Activated CD8-positive, alpha-beta T cell treated with anti-CD3 and anti-CD28 coated beads, Interleukin-2, amount 10 ng/mL, durations not matched to agents 7 days and 5 days (primary cell): ENCODE measurements at places on chromosomes 6 and 20. TPM values are rescaled to one million over a fixed set of nuclear protein-coding genes. Genes with fewer than 3 reads are reported as not detected.

Gene OR2H2
- total RNA-seq, result not detected

Gene PRPF6
- total RNA-seq, result 64.7 TPM

GRCh38 chr6:40541556-40542174, 45.5 kb downstream of the LRFN2 start:
- H3K36me3 ChIP-seq, result no peaks in the 10 kb centered on the region
- H3K4me1 ChIP-seq, result no peaks in the 10 kb centered on the region
- no peak overlapping the region for H3K27ac ChIP-seq
- DNase-seq, result no peak
- peaks cover 2% of the 10 kb centered on the region for H3K27me3 ChIP-seq

Gene MYLK2
- 0.89 TPM for total RNA-seq

Gene PAQR8
- 23.0 TPM for total RNA-seq

- H3K4me3 ChIP-seq, result no peak overlapping the region
- H3K36me3 ChIP-seq, result peaks cover 3% of the 10 kb centered on the region
- H3K27ac ChIP-seq, result no peak overlapping the region
- peaks cover 9% of the 10 kb centered on the region for H3K4me1 ChIP-seq
- DNase-seq, result no peak
Observed at GRCh38 chr20:1536893-1537730, 20.4 kb downstream of the SIRPD start.

- H3K4me3 ChIP-seq, result no peak overlapping the region
- H3K36me3 ChIP-seq, result no peaks in the 10 kb centered on the region
- peaks cover 25% of the 10 kb centered on the region for H3K27me3 ChIP-seq
- no peaks in the 10 kb centered on the region for H3K4me1 ChIP-seq
Observed at GRCh38 chr6:134707342-134708031, 242.4 kb downstream of the ALDH8A1 start.

GRCh38 chr20:23086931-23087411, 847 bp upstream of the CD93 start:
- H3K27ac ChIP-seq, result no peak overlapping the region
- no peak for DNase-seq
- no peak overlapping the region for H3K4me3 ChIP-seq
- H3K27me3 ChIP-seq, result peaks cover 9% of the 10 kb centered on the region
- peaks cover 21% of the 10 kb centered on the region for H3K4me1 ChIP-seq

GRCh38 chr6:53359843-53360092, 11.0 kb upstream of the ELOVL5 start:
- peak overlapping the region; percentile 98 for H3K27ac ChIP-seq
- DNase-seq, result no peak
- peak overlapping the region; percentile 87 for H3K4me3 ChIP-seq
- H3K36me3 ChIP-seq, result peaks cover 2% of the 10 kb centered on the region
